Chondrocyte (in vitro differentiated cells): ENCODE measurements at places on chromosomes 16 and 17. TPM values are rescaled to one million over a fixed set of nuclear protein-coding genes. Genes with fewer than 3 reads are reported as not detected.

Gene CNGB1
- total RNA-seq, result not detected in 3 replicates

Gene TMEM235
- not detected in 3 replicates for total RNA-seq

Gene CES5A
- total RNA-seq, result not detected in 3 replicates

Gene OGFOD1
- total RNA-seq, result 62.6 to 68.6 TPM (median 62.9 TPM) in 3 replicates

Gene PLA2G10
- total RNA-seq, result not detected in 3 replicates

Gene SLFN12L
- total RNA-seq, result not detected in 3 replicates

Gene ABCC11
- 0.32 to 0.44 TPM in 2 of 3 replicates, not detected in the other for total RNA-seq

Gene MRPL28
- 53.4 to 57.7 TPM (median 54.7 TPM) in 3 replicates for total RNA-seq

Gene RHBDF2
- 4.7 to 5.4 TPM (median 4.9 TPM) in 3 replicates for total RNA-seq

Gene MEFV
- not detected in 3 replicates for total RNA-seq

Gene NEUROD2
- total RNA-seq, result not detected in 3 replicates

Gene MIF4GD
- total RNA-seq, result 19.0 to 21.6 TPM (median 20.4 TPM) in 3 replicates

Gene SOCS3
- 13.6 to 26.2 TPM (median 14.4 TPM) in 3 replicates for total RNA-seq

Gene KRTAP3-1
- not detected in 3 replicates for total RNA-seq

Gene OR4D1
- total RNA-seq, result not detected in 3 replicates

Gene TBC1D3
- total RNA-seq, result not detected in 3 replicates
